CD4-positive, alpha-beta T cell treated with Interleukin-6 for 4 hours (primary cell): ENCODE measurements at places on chromosomes 6 and 20.

DNA sequence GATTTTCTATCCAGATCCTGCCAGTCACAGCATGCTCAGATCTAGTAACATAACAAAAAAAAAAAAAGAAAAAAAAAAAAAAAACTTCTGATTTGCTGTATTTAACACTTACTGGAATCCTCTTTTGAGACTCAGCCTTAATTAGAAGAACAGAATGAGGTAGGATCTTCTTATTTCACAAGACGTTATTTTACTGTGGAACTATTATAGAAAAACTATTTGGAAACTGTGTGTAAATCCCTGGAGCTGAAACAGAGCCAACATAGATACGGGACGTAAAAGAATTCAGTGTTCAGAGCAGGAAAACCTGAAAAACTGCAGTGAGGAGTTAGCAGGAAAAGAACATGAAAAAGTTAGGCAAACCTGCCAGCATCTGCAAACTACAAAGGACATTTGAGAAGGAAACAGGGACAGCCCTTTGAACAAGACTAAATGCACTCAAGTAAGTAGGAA is 3.4 kb upstream of the ZNF217 start:
- no peak for DNase-seq

- no peak for DNase-seq
Measured at GRCh38 chr6:170024940-170025339, 265.9 kb downstream of the DLL1 start.

- DNase-seq, result no peak
Measured at GRCh38 chr6:15443119-15443830, 197.4 kb downstream of the JARID2 start.

GRCh38 chr20:1345030-1345755 is 16.3 kb upstream of the SDCBP2 start:
- no peak for DNase-seq

DNA sequence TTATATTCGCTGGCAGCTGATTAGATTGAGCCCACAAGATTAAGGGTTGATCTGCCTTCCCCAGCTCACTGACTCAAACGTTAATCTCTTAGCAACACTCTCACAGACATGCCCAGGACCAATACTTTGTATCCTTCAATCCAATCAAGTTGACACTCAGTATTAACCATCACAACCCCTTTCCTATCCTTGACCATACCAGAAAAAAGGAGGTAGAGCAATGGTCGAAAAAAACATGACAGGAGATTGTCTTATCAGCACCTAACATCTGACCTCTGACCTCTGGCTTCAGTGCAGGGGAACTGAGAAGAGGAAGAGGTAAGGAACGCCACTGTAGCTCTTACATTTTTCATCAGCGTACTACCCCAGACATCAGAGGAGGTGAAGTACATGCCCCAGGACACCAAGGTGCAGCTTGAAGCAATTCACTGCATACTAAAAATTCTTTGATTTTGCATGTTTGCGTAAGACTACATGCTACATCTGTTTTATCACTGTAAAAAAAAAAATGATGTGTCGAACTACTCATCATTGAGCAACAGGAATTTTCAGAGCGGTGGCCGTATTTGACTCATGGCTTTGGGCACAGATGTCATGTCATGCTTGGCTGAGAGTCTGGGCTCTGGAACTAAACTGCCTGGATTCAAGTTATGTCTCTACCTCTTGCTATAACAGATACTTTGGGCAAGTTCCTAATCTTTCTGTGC is 188.0 kb upstream of the TAB2 start:
- no peak for DNase-seq

GRCh38 chr20:60869625-60870024 is 382.4 kb upstream of the CDH4 start:
- DNase-seq, result no peak
